Suprapubic skin (tissue), 4 donors: ENCODE measurements at places on chromosomes 1 and 21.

DNA sequence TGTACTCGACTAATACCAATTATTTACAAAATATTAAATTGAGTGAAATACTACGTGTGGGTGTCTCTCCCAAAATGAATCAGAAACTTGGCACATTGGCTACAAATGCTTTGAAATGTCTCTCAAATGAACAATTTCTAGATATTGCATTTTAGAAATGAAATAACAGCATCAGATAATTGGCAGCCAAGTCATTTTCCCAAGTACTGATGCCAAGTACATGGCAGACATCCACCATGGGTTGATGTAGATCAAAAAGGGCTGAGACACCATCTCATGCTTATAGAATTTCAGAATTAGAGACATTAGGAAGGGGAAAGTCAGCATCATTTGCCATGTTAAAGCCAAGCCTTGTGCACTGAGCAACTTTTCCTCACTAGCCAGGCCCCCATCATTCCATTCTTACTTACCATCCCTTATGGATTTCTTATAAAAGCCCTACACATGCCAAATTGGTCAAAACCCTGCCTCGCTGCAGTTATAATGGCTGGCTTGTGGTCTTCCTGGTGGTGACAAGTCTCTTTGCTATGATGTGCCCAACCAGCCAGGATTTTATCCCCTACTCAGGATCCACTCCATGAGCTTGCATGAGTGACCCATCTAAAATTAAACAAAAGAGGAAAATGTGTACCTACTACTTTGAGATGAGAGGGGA is 73.1 kb downstream of the GREM2 start:
- DNase-seq, result no peak

DNA sequence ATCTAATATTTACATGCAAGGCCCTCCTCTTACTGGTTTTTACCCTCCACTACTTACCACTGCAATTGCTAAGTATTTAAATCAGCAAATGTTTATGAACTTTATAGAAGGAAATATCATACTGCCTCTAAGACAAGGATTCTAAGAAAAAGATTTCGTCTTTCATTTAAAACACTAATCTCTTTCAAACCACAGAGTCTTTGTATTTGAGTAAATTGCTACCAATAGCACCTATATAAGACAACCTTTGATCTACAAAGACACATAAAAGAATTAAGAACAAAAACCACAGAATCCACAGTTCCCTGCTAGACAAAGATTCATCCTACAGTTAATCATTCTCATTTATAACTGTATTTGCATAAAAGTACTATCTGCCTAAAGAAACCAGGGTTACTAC is 37.6 kb downstream of the RNF115 start:
- DNase-seq, result no peak

DNA sequence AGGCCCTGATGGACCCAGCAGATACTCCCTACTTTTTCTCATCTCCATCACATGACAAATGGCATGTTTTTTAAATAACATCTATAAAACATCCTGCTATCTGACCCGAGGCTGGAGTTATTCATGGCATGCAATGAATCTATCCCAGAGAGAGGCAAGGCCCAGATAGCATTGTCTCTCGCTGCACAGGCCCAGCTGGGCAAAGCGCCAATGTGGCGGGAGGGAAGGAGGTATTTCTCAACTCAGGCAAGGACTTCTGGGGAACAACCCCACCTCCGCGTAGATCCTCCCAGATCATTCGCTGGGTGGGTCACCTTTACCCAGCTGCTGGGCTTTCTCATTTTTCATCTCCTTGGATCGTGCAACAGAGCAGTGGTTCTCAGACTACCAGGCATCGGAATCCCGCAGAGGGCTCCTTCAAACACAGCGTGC is 59.8 kb downstream of the ERG start:
- DNase-seq, result no peak

DNA sequence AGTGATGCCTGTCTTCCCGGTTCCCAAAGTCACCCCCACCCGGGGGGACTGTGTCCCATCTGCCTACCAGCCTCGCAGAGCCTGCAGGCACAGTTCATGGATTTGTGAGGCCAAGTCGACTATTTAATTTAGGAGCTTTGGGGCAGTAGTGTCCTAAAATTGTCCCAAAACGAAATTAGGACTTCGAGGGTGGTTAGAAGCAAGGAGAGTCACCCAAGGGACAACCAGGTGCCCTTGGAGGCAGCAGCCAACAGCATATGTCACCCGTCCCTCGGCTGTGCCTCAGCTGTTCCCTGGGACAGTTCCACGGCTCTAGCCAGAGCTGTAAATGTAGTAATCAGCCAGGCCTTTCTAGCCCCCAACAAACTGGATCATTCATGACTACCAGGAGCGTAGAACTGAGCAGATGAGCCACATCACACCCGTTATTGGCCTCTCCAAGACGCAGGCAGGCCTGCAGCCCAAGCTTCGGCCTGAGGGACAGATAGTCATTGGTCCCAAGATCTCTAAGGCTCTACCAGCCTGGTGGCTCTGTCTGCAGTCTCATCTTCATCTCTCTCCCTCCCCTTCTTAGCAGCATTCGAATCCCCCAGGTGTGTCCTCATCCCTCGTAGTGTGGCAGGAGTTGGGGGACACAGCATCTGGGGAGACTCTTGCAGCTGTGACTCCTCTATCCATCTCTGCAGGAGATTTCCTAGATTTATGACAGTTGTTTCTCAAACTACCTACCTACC is 2.9 kb downstream of the PAX7 start:
- DNase-seq, result no peak

GRCh38 chr1:232574889-232575762 is 54.8 kb downstream of the SIPA1L2 start:
- DNase-seq, result no peak

DNA sequence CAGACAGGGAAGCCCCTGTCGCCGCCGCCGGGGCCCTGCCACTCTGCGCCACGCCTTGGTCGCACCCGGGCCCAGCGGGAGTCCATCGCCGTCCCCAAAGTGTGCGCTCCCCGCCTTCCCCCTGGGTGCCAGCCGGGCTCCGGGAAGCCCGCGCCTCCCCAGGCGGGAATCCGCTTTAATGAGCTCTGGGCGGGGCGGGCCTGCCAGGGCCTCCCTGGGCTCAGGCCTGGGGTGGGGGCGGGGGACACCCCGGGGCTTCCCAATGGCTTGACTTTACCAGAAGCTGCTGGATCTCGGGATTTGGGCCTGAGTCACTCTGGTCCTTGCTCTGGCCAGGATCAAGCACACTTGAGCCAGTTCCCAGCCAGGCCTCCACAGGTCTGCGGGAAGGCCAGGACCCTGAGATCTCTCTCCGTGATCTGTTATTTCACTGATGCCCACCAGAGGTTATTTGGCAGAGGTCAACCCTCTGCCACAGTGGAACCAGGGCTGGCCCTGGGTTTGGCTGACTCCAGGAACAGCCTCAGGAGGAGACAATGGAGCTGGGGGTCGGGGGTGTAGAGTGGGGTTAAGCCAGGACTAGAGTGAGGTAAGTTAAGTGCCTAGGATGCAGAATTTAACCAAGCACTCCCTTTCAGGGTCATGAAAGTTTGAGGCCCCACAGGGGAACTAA is 178.4 kb upstream of the EDN2 start:
- DNase-seq, result no peak

- no peak for DNase-seq
These were observed 3.6 kb downstream of the H6PD start for GRCh38 chr1:9238134-9238533.

DNA sequence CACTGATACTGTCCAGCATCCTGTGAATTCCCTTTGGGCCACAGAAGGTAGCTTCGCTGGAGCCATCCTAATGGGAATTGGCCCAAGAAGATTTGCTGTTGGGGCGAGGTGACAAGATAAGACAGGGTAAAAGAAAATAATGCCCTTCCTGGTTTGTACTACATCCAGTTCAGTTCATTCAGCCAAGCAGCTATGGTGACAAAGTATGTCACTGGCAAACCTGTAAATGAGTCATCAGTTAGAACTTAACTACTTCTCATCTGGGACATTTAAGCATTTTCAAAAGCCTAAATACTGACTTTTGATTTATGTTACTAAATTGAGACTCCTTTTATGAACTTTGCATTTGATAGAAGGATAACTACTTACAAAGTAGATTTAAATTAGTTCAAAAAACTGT is 54.2 kb downstream of the WDR64 start:
- DNase-seq, result no peak

- DNase-seq, result no peak
These were observed 576.6 kb downstream of the NPHP4 start for GRCh38 chr1:5415606-5416005.

GRCh38 chr1:54474310-54475251 is 68.4 kb upstream of the SSBP3 start:
- no peak for DNase-seq

DNA sequence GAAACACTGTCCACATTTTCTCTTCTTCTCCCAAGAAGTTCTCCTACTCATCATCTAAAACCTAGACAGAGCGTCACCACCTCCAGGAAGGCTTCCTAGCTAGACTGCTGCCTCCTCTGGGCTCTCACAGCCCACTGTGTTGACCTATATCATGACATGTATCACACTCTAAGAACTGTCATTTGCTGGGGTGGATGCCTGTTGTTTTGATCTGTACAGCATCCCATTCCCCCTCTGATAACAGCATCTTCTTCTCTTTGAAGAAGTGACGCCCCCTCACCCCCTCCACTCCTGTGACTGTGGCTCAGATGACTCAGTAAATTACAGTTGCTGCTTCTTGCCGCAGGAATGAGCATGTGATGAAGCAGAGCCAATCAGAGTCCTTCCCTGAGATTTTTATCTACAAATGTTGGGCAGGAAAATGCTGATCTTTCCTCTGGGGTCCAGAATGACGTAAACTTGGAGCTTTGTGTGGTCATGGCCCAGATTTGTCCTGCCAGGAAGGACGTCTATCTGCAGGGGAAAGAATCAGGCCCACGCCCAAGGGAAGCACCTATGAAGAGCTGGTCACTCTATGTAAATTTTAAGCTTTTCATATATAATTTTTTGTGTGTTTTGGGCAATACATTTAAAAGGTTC is 28.0 kb upstream of the FOXO6 start:
- no peak for DNase-seq

DNA sequence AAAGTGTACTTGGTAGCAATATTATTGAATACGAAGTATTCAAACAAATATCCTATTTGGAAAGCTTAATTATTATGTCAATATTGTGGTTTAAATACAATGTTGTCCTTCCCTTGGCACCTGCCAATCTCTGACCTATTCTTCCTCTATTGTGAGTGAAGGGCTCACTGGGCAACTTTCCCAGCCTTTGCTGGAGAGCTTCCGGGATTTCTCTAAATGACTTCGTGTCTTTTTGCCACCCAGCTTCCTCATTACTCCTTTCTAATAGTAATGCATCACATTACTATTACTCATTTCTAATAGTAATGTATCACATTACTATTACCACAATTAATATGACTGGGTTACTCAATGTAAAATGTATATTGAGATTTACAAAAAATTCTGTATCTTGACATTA is 880.6 kb downstream of the BRINP3 start:
- no peak for DNase-seq

DNA sequence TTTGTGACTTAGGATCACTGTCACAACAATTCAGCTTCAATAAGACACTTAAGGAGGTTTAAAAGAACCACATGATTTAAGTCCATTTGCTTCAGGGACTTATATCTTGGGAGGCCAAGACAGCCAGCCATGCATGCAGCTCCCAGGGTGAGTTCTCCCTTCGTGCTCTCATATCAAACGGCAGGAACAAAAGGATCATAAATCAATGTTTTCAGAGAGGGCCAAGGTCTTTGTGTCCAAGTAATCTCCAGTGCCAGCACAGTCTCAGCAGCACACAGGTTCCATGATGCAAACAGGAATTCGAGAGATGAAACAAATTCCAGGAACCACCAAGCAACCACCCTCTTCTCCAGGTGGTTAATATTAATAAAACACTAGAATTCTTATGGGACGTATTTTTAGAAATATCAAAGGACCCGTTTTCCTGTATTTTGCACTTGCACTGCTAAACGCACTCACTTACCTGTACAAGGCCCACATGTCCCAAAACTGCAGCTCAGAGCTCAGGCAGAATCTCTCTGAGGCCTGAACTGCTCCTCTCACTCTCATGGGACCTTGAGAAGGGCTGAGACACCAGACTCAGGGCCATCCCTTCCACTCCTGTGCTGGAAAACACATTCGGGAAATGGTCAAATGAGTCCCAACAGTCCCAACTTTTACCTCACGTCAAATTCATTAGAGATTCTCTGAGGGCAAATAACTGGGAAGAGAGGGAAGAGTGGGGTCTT is 100.0 kb upstream of the RAB4A start:
- no peak for DNase-seq

- no peak for DNase-seq
These were observed 217.9 kb downstream of the USP25 start for GRCh38 chr21:15947677-15948076.

- DNase-seq, result no peak
These were observed 121.9 kb downstream of the TIAM1 start for GRCh38 chr21:31222142-31222541.

DNA sequence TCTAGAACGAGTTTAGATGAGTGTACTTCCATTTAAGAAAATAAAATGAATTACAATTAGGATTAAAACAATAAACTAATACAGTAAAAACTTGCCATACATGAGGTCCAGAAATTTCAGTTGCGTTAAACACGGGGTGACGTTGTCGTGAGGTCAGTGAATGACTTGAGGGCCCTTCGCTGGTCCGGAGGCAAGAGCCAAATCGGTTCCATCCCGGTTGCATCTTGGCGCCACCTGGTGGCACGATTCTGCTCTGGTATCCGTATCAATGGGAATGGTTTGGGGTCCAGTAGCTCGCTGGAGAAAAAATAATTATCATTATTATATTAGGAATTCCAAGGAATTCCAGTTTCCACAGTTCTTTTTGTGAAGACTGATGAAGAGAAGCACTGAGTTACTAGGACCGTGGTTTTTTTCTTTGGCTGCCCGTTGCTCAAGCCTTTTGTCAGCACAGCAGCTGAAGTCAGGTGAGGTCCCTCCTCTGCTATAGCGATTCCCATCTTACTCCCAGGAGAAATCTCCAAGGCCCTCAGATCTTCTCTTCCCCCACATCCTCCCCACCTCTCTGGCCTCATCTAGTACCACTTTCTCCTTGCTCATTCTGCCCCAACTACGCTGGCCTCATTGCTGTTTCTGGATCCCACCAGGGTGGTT is 161.4 kb downstream of the SLC35F3 start:
- no peak for DNase-seq

DNA sequence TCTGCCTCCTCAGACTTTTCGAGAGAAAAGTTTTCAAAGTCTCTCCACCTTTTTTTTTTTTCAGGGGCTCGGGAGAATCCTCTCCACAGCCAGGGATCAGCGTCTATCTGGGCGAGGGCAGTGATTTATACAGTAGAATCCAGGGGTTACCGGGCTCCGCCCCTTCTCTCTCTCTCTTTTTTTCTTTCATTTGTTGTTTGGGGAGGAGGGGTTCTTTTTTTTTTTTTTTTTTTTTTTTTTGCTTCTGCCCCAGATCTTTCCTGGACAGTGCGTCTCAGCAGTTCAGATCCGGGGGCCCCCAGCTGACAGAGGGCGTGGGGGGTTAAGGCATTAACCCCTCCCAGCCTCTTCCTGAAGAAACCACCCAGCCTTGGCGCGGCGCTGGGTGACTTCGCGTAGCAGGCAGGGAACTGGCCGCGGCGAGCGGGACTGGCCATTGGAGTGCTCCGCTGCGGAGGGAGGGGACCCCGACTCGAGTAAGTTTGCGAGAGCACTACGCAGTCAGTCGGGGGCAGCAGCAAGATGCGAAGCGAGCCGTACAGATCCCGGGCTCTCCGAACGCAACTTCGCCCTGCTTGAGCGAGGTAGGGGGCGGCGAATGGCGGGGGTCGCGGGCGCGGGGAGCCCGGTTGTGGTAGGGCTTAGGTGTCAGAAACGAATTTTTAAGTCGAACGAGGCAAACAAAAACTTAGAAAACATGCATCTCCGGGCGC is at the start of gene S1PR1:
Gene S1PR1, plus strand, starts transcription at position 504 of the 713 bp plus-strand sequence. CDS start 1,966 bp downstream, outside the sequence.
- peak; percentile 80 for DNase-seq

- DNase-seq, result no peak
These were observed 5.5 kb upstream of the KLF17 start for GRCh38 chr1:44113095-44113609.
